ENCODE measurements at places on chromosomes 1 and 21. TPM values are rescaled to one million over a fixed set of nuclear protein-coding genes. Genes with fewer than 3 reads are reported as not detected.

Gene FABP3
- total RNA-seq = not detected

Gene OR6K2
- not detected for total RNA-seq

Gene FMO2
- not detected for total RNA-seq

Gene HSF2BP
- total RNA-seq = 1.5 TPM

Gene FCAMR
- total RNA-seq = not detected

Gene OPRD1
- 0.08 TPM for total RNA-seq

Gene MROH9
- not detected for total RNA-seq

Gene SPRR3
- not detected for total RNA-seq

Gene SYT11
- 1.3 TPM for total RNA-seq

Gene NCAM2
- not detected for total RNA-seq

Gene EDARADD
- 2.8 TPM for total RNA-seq

Gene CHIT1
- total RNA-seq = not detected

Gene SLC44A3
- 1.9 TPM for total RNA-seq

Gene KRTAP19-4
- not detected for total RNA-seq

Gene C1orf226
- 0.91 TPM for total RNA-seq

Gene LYPD8
- total RNA-seq = 0.45 TPM

Gene AMPD1
- not detected for total RNA-seq

Gene DCAF8
- 47.0 TPM for total RNA-seq

Gene CTSE
- not detected for total RNA-seq

Gene HMGN2
- 353 TPM for total RNA-seq

Gene SPRR4
- total RNA-seq = not detected

Gene DAB1
- total RNA-seq = not detected

Gene LRRC39
- total RNA-seq = 0.20 TPM

Gene ENTREP3
- total RNA-seq = 38.4 TPM

Gene OR10Z1
- total RNA-seq = not detected

Gene HJV
- total RNA-seq = not detected

Gene FNDC10
- 8.7 TPM for total RNA-seq

Gene FCRL6
- total RNA-seq = not detected

Gene HLX
- 6.2 TPM for total RNA-seq

Gene THEM5
- total RNA-seq = not detected

Gene ADCY10
- total RNA-seq = 0.20 TPM

Gene GATAD2B
- 11.9 TPM for total RNA-seq

Gene MANEAL
- total RNA-seq = 26.9 TPM

Gene SMCP
- not detected for total RNA-seq

Gene DVL1
- total RNA-seq = 89.3 TPM

Gene PIGK
- 23.6 TPM for total RNA-seq

Gene PLPPR4
- not detected for total RNA-seq

Gene DISP3
- 0.35 TPM for total RNA-seq

Gene GNG12
- 37.7 TPM for total RNA-seq

Gene LCE3C
- not detected for total RNA-seq

Gene BACH1
- total RNA-seq = 6.0 TPM

Gene LCE1B
- total RNA-seq = not detected

Gene AADACL3
- not detected for total RNA-seq

Gene ATP5PB
- 272 TPM for total RNA-seq

Gene CFAP57
- 0.06 TPM for total RNA-seq

Gene ELF3
- total RNA-seq = 206 TPM

Gene RBBP4
- 75.0 TPM for total RNA-seq

Gene HSPG2
- 76.7 TPM for total RNA-seq

Gene KCNA3
- not detected for total RNA-seq

Gene PPIAL4G
- not detected for total RNA-seq

Gene OR2AK2
- not detected for total RNA-seq

Gene RHBG
- not detected for total RNA-seq
